CD8-positive, alpha-beta memory T cell (primary cell): ENCODE measurements at places on chromosomes 2 and 18.

DNA sequence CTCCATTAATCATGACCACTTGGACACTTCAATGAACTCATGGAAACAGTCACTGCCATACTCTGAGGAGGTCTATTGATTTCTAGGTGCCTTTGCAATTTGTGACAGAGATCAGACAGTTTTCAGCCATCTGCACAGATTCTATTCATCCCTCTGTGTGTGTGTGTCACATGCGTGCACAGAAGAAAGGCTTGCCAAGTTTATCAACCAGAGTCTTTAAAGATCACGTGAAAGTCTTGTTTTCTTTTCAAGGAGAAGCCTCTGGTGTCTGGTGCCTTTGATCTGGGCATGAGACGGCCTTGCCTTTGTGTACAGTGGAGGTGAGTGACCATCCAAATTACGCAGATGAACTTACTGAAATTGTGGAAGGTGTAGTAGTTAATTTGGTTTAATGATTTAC is 164.2 kb downstream of the VAPA start:
- no peaks in the 10 kb centered on the region for H3K4me1 ChIP-seq
- DNase-seq, result no peak
- H3K36me3 ChIP-seq, result no peaks in the 10 kb centered on the region
- H3K4me3 ChIP-seq, result no peak overlapping the region

- H3K27me3 ChIP-seq, result no peaks in the 10 kb centered on the region
- H3K27ac ChIP-seq, result no peak overlapping the region
- DNase-seq, result no peak
- H3K36me3 ChIP-seq, result no peaks in the 10 kb centered on the region
Observed at GRCh38 chr2:49265471-49265870, 111.2 kb upstream of the FSHR start.

DNA sequence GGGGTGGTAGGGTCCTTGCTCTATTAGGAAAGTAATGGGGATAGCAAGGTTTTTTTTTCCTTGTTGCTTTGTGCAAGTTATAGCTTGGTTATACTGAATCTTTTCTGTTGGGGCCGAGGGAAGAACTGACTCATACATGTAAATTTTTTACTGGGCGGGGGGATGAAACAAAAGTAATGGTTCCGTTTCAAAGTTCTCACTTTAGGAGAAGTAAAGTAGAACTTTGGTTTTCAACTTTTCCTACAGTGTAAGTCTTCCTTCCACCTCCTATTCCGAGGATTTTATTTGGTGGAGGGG is 1.1 kb downstream of the AFTPH start:
- H3K27ac ChIP-seq, result peak overlapping the region; percentile 77
- H3K4me1 ChIP-seq, result peaks cover 33% of the 10 kb centered on the region
- peak; percentile 18 for DNase-seq
- H3K36me3 ChIP-seq, result no peaks in the 10 kb centered on the region
- H3K4me3 ChIP-seq, result peak overlapping the region; percentile 67

DNA sequence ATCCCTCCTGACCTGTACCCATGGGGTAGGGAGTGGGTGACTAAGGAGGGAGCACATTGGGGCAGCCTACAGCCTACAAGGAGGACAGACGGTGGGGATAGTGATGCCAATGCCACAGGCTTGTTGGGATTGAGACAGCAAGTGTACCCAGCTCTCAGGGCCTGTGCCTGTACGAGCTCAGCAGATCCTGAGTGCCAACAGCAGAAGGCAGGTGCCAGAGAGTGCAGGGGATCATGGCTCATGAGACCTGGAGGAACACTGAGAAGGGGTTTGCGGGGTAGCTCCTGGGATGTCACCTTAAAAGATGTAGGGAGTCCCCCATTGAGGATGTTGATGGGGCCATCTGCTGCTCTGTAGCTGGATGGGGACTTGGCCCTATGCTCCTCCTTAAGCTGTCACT is 10.3 kb upstream of the SNED1 start:
- H3K27ac ChIP-seq, result no peak overlapping the region
- H3K4me1 ChIP-seq, result no peaks in the 10 kb centered on the region
- DNase-seq, result no peak
- H3K27me3 ChIP-seq, result no peaks in the 10 kb centered on the region

DNA sequence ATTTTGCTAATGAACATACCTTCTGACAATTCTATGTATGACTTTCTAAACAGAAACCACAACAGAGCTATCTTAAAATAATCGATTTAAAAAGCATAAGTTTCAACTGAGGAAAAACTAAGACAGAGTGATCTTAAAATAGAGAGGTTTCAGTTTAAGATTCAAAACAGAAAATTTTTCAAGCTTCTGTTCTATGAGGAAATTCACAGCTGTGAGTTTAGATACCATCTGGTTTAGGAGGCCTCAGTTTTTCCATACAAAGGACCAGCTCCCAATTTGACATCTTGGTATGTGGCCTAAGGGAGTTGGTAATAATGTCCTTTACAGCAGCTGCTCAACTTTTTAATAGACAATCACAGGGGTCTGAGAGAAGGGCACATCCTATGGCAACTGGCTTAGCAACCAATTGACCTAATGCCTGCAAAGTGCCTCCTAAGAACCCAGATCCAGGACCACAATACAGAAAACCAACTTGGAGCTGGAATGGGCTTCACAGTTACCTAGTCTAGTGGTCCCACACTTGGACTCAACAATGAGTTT is 39.7 kb downstream of the MDH1 start:
- no peaks in the 10 kb centered on the region for H3K36me3 ChIP-seq
- H3K4me3 ChIP-seq, result no peak overlapping the region
- no peak overlapping the region for H3K27ac ChIP-seq
- H3K27me3 ChIP-seq, result no peaks in the 10 kb centered on the region
- no peaks in the 10 kb centered on the region for H3K4me1 ChIP-seq

DNA sequence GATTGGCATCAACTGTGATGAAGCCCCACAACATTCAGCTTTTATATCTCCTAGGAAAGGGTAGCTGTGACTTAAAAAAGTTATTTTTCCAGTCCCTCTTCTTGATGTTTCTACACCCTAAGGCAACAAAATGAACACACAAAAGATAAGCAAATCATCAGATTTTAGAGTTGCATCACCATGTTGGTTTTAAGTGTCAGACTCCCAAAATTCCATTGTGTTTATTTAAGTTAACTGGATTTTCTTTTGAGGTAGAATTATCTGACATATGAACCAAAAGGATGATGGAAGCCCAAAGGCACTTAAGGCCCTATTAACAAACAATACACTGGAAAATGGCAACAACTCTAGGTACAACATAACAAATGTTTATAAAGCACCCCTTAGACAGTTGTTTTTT is 261.7 kb upstream of the SLC39A10 start:
- no peak for DNase-seq
- H3K4me1 ChIP-seq, result no peaks in the 10 kb centered on the region
- H3K36me3 ChIP-seq, result no peaks in the 10 kb centered on the region
- no peak overlapping the region for H3K4me3 ChIP-seq
- no peaks in the 10 kb centered on the region for H3K27me3 ChIP-seq

DNA sequence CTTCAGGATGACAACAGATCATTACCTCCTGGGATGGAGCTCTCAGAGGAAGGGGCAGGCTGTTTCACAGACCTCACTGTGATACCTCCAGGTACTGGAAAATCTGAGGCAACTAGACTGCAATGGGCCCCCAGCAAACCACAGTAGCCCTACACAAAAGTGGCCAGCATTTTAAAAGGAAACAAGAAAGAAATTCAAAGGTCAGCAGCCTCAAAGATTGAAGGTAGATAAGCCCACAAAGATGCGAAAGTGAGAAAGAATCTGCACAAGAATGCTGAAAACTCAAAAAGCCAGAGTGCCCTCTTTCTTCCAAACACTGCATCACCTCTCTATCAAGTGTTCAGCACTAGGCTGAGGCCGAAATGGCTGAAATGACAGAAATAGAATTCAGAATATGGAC is 499.5 kb upstream of the CHAC2 start:
- H3K27ac ChIP-seq, result no peak overlapping the region
- no peak overlapping the region for H3K4me3 ChIP-seq
- no peak for DNase-seq
- H3K36me3 ChIP-seq, result no peaks in the 10 kb centered on the region
- H3K4me1 ChIP-seq, result no peaks in the 10 kb centered on the region

DNA sequence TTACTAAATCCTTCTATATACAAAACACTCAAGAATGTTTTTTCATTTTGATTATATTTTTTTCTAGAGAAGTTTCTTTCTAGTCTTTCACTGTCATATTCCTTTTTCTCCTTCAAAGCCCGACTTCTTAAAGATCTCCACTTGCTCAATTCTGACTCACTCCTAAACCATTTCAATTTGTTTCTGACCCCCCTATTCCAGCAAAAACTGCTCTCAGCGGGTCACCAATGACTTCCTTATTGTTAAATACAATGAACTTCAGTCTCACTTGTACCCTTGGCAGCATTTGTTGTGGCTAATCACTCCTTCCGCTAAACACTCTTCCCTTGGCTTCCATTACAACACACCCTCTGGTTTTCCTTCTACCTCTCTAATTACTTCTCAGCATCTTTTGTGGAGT is 111.1 kb upstream of the RBBP8 start:
- H3K4me3 ChIP-seq, result no peak overlapping the region
- H3K27ac ChIP-seq, result no peak overlapping the region
- H3K27me3 ChIP-seq, result peaks cover 4% of the 10 kb centered on the region
- no peak for DNase-seq
- H3K4me1 ChIP-seq, result no peaks in the 10 kb centered on the region

DNA sequence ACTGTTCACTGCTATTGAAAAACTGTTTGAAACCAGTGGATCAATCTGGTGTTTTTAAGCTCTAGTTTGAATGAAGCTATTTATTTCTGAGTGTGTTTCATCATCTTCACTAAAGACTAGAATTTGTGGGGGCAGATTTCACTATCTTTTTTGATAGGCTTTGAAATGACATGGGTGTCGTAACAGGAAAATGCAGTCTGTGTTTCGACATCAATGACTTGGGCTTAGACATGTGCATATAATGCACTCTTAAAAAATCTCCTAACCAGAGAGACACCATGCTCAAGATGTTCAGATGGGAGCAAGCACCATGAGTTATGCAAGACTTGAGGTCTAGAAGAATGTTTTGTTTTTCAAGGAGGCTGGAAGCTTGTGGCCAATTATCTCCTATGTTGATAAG is 221.6 kb downstream of the GPD2 start:
- DNase-seq, result no peak
- H3K27ac ChIP-seq, result no peak overlapping the region
- no peaks in the 10 kb centered on the region for H3K27me3 ChIP-seq
- no peak overlapping the region for H3K4me3 ChIP-seq
- no peaks in the 10 kb centered on the region for H3K4me1 ChIP-seq

DNA sequence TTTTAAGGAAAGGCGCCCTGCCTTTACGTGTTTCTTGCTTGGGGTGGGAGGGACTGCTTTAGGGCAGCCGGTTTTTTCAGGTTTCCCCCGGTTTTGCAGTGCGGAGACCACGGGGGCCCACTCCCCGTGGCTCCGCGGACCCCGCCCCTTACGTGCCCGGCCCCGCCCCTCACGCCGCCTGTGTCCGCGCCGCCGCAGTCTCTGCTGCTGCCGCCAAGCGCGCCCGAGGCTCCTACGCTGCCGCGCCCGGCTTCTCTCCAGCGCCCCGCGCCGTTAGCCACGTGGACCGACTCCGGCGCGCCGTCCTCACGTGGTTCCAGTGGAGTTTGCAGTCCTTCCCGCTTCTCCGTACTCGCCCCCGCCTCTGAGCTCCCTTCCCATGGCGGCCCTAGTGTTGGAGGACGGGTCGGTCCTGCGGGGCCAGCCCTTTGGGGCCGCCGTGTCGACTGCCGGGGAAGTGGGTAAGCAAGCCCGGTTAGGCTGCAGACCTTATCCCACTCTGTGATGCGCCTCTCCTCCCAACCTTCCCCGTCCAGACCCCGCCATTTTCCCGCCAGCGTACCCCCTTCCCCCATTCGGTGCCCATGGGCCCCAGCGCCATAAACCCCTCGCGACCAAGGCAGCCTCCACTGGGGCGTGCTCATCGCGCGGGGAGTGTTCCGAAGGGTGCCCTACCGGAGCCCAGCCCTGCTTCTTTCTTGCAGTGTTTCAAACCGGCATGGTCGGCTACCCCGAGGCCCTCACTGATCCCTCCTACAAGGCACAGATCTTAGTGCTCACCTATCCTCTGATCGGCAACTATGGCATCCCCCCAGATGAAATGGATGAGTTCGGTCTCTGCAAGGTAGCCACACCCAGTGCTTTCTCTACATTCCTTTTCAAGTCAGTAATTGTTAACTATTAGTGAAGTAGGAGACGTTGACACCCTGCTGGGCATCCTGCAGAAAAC is at the start of gene CAD:
Gene CAD (plus strand): TSS at position 197 of the 949 bp plus-strand sequence. CDS start 183 bp downstream, at position 380.
- peak within 1 kb of the TSS; percentile 87 for H3K4me3 ChIP-seq
- H3K36me3 ChIP-seq, result peaks cover 20% of the 10 kb centered on the region
- DNase-seq, result peak; percentile 83
- peaks cover 24% of the 10 kb centered on the region for H3K4me1 ChIP-seq
- H3K27ac ChIP-seq, result peak within 1 kb of the TSS; percentile 70

DNA sequence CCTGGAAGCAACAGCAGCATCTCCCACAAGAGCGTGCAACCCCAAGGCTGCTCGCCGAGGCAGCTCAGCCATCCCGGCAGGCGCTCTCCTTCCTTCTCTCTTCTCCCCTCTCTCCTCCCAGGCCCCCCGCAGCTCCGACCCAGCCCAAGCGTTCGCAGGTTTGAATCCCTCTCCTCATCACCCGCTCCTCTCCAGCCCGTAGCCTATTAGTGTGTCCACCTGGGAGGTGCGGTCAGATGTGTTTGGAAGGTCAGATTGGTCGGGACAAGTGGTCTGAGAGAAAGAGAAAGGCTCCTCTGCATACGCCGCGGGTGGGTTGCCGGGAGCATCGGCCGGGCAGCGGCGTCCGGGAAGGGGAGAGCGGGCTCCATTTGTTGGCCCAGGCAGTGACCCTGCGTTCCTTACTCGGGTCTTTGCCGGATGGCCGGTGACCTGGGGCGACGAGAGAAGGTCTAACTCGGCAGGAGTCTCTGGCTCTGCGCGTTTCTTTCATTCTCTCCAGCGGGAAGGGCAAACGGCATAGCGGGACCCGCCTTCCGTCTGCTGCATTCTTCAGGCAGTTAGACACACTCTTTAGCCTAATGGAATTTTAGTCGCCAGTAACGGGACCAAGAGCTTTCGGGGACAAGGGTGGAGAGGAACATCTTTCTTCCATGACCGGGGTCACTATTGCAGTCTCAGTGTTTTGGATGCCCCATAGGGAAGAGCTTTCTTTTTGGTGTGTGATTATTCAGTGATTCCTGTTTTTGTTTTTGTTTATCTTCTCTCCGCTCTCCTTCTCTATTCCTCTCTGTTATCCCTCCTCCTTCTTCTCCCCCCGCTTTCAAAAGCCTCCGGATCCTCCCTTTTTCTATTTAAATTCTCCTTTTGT is 1.1 kb upstream of the TMEFF2 start:
- H3K27ac ChIP-seq, result no peak overlapping the region
- peak; percentile 38 for DNase-seq
- no peaks in the 10 kb centered on the region for H3K36me3 ChIP-seq
- H3K27me3 ChIP-seq, result peaks cover 34% of the 10 kb centered on the region

DNA sequence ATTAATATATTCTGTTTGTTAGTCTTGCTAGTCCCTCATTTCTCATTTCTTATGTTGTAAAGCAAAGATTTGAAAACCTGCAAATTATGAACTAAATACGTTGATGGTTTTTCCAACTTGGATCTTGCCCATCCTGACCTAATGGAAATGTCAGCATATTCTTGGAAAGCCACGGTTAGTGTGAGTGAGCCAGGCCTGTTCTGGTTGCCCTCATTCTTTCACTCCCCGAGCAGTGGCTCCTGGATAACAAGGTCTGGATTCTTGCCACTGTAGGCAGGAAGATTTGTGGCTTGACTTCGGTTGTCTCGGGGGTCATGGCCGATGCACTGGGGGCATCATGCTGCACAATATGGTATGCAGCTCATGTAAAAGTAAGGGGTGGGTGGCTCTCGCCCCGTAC is 359.1 kb downstream of the MEIS1 start:
- no peak overlapping the region for H3K4me3 ChIP-seq
- H3K27me3 ChIP-seq, result no peaks in the 10 kb centered on the region
- no peaks in the 10 kb centered on the region for H3K36me3 ChIP-seq
- DNase-seq, result no peak
- no peaks in the 10 kb centered on the region for H3K4me1 ChIP-seq
- H3K27ac ChIP-seq, result no peak overlapping the region
